ENCODE measurements at places on chromosomes 2 and 18.

- DNase-seq, result no peak
Observed at GRCh38 chr2:237503201-237503600, 16.1 kb downstream of the MLPH start.

GRCh38 chr2:70161069-70161534 lies 29.7 kb downstream of the C2orf42 start:
- DNase-seq, result no peak

DNA sequence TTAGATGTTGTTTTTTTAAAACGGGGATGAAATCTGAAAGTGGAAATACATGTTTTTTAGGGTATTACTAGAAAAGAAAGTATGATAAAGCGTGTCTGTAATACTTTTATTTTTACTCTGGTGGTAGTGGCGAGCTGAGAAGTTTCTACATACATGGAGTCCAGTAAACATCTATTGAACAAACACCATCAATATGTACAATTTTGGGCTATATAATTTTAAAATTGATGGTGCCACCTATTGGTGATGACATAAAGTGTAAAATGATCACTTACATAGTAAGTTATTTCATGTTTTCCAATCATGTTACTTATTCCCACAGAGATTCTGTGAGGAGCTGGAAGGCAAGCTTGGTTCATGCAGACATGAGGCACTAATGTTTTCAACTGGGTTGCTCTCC lies 31.5 kb upstream of the NFE2L2 start:
- no peak for DNase-seq

- no peak for DNase-seq
Observed at GRCh38 chr18:48781163-48781987, 169.4 kb downstream of the SMAD7 start.

- DNase-seq, result no peak
Observed at GRCh38 chr2:104033399-104033798, 820.5 kb upstream of the POU3F3 start.

DNA sequence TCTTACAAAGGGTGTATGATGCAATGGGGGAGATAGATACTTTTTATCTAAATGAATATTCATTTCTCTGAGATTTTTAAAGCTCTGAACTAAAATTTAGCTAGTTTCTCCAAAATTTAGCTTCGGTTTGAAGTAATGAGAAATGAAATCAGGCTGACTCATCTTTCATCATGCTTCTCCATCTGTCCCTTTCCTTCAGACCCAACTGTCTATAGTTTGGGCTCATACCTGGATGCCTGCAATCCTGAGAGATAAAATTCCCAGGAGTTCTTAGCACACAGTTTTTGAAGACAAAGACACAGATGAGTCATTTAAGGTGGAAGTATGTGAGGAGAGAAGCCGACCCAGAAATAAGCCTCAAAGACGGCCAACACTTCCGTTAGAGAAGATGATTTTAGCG lies 336.4 kb upstream of the CDH20 start:
- no peak for DNase-seq

GRCh38 chr2:64952511-64953482 lies 36.4 kb upstream of the SLC1A4 start:
- DNase-seq, result no peak

- no peak for DNase-seq
Observed at GRCh38 chr2:148903294-148903693, 28.3 kb downstream of the KIF5C start.

DNA sequence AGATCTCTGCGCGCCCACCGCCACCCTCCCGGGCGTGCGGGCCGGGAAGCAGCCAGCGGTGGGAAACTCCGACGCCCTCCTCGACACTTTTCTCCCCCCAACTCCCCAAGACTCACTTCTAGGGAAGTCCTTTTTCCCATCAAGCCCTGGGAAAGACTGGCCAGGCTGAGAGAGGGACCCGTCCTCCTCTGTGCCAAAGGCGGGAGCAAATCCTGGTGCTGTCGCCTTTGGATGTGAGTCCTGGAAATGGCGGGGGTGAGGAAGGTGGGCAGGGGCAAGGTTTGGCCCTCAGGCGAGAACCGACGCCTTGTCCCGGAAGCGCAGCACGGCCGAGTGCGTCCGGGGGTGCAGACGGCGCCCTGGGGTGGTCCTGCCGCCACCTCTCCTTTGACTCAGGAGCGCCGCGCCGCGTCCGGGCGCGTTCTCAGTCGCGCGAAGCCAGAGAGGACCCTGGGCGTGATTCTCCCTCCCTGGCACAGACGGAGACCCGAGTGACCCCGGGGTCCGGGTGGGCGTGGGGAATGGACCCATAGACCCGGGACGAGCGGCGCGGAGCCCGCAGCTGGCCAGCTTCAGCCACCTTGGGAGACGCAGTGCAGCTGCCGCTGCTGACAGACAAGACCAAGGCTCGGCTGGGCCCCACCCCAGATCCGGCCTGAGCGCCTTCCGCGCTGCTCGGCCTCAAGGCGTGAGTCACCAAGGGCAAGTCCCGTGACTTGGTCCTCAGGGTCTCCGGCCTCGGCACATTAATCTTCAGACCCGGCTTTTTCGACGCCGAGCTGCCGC lies 3.5 kb upstream of the LBX2 start:
- no peak for DNase-seq

- no peak for DNase-seq
Observed at GRCh38 chr2:67277450-67277849, 119.7 kb upstream of the ETAA1 start.

GRCh38 chr2:169330555-169331198 lies 31.7 kb downstream of the LRP2 start:
- no peak for DNase-seq

GRCh38 chr18:77100751-77101355 lies 31.7 kb downstream of the MBP start:
- no peak for DNase-seq

DNA sequence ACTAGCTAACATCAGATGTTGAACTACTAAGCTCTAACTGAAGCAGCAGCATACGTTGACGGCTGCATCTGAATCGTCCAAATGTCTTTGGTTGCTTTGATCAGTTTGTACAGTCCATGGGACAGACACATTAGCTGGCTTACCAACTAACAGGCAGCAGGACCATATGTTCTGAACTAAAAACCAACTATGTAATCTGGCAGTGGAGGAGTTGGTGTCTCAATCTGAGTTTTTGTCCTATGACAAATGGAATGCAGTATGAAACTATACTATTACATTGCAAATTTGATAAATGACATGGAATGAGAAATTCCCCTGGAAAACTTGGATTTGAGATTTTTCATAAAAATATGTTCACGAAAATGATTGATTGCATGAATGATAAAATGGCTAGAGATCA lies 79.5 kb downstream of the EPHA4 start:
- DNase-seq, result no peak

DNA sequence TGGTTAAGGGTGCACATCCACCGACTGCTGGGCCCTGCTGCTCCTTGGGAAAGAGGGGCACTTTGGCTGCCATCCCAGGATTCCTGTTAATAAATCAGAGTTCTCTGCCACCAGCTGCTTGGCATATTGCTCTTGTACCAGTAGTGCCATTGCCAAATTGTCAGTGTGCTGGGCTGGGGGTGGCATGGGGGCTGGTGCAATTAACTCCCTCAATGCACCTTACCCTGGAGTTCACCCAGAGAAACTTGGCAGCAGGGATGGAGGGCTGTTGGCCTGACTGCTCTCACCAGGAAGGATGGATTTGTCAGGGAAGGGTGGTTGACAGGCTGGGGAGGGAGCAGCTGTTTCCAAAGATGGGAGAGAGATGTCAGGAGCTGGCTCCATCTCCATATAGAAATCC lies 94.6 kb upstream of the SKOR2 start:
- DNase-seq, result no peak

DNA sequence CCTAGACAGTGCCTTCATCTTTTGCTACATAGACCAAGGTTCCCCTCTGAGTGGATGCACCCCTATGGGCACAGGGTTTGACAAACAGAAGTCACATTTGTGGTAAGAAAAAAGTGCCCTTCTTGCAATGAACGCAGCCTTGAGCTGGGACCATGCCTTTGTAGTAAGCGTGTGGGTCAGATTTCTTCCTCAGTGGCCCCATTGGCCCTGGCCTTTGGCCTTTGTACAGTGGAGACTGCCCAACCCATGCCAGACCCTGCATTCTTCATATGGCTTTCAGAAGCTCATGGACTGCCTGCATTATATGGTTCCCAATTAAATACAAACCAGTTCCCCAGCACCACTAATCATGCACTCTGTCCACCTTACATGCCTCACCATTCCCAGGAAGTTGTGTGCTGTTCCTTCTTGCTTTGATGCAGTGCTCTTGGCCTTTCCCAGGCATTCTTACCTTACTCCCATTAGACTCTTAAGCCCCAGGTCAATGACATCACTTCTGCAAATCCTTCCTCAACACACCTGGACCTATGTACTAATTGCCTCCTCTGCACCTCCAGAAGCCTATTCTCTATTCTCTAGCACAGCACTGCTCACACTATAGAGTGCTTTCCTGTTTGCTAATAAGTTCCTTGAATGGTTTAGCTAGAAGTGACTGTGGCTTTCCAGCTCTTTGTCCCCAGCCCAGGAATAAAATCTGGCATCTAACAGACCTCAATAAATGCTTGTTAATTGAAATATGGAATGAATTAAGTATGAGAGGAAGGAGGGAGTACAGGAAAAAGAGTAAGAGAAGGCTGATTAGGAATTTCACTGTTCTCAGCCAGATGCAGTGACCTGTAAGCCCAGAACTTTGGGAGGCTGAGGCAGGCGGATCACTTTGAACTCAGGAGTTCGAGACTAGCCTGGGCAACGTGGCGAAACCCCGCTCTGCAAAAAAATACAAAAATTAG lies 60.2 kb downstream of the TMEM247 start:
- no peak for DNase-seq

- no peak for DNase-seq
Observed at GRCh38 chr18:62381373-62381772, 56.3 kb downstream of the TNFRSF11A start.

DNA sequence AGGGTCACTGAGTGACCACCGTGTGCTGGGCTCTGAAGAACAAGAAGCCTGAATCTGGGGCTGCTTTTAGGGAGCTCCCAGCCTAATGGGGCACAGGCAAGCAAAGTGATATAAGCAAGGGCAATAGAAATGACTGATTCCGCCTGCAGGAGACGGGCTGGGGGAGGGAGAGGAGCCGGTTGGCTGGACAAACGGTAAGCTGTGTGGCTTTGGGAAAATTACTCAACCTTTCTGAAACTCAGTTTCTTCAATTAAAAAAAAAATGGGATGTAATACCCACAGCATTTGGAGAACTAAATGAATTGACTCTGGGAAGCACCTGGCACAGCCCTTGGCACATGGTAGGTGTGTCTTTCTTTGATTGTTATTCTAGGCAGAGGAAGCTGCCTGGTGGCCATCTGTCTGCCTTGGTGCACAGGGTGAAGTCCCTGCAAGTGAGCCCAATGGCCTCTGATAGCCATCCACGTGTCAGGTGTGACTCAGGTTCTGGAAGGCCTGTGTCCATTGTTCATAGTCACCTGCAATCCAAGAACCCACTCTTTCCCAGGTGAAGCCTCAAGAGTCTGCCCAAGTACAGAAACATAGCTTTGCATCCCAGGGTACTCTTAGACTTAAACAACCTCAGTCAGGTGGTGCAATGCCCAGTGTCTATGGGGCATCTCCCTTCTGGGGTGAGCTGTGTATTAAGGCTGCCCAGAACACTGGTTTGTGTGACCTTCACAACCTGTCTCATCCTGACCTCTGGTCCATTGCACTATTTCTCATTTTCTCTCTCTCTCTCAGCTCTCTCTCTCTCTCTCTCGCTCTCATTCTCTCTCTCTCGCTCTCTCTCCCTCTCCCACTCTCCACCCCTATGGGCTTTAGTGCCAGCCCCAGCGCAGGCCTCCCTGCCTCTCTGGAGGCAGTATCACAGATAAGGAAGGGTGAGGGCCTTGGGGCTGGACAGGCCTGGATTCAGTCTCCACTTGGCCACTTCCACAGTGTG lies 30.0 kb upstream of the NTSR2 start:
- DNase-seq, result no peak

DNA sequence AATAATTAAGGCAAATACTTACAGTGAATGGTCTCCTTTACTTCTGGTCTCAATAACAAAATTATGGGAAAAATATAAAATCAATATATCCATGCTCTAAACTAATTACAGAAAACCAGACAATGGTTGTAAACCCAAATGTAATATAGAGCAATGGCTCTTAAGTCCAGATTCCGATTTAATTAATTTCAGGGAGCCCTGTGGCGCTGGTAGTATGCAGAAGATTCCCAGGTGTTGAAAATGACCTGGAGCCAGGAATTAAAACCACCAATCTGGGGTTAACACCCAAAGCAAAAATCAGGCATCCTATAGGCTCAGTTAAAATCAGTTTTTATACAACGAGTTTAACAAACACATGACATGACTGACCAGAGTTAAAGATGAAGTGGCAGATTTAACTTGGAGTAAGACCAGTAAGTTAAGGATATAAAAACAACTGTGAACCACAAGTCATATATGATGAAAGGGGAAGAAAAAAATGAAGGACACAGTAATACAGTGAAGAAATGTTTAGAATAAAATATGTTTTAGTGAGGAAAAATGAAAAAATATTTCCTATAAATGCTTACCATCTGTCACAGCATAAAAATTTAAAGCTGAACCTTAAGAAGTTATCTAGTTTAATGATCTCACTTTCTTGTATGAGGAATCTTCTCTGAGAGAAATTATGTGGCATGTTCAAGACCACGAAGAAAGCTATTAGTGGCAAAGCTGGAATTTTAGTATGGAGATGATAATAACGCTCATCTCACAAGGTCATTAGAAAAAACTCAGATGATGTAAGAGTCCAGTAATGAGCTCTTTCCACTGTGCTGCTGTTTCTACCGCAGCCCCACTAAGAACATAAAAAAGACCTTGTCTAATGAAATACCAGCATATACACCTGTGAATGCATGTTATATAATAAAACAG lies 45.8 kb upstream of the FLACC1 start:
- no peak for DNase-seq

- no peak for DNase-seq
Observed at GRCh38 chr18:36120297-36120696, 8.8 kb downstream of the SLC39A6 start.

- DNase-seq, result no peak
Observed at GRCh38 chr2:240230291-240230931, 90.0 kb upstream of the OTOS start.

GRCh38 chr2:222088561-222088960 lies 210.2 kb downstream of the PAX3 start:
- DNase-seq, result no peak
